PC-3 (cell line): ENCODE measurements at places on chromosomes 2 and 18. TPM values are rescaled to one million over a fixed set of nuclear protein-coding genes. Genes with fewer than 3 reads are reported as not detected.

The PRKAG3 gene
- total RNA-seq, result not detected in 2 replicates

The HOXD4 gene
- total RNA-seq, result 0.29 and 1.8 TPM in 2 replicates

The CXCR2 gene
- total RNA-seq, result not detected in 2 replicates

The NEURL3 gene
- 0.18 and 0.40 TPM in 2 replicates for total RNA-seq

The HJURP gene
- 31.7 and 37.0 TPM in 2 replicates for total RNA-seq

The G6PC2 gene
- total RNA-seq, result not detected in 2 replicates

The SCN3A gene
- total RNA-seq, result 0.07 and 0.12 TPM in 2 replicates

The AQP4 gene
- not detected in 2 replicates for total RNA-seq

The UPP2 gene
- not detected in 2 replicates for total RNA-seq

The SPR gene
- 69.4 and 88.6 TPM in 2 replicates for total RNA-seq

The SLC9A4 gene
- total RNA-seq, result 0.04 TPM in 1 of 2 replicates, not detected in the other

The TSPYL6 gene
- total RNA-seq, result not detected in 2 replicates

The NEUROD1 gene
- total RNA-seq, result not detected in 2 replicates

The LIMS4 gene
- total RNA-seq, result 0.33 TPM in 1 of 2 replicates, not detected in the other

The CLEC4F gene
- total RNA-seq, result not detected in 2 replicates

The PER2 gene
- 8.6 and 13.0 TPM in 2 replicates for total RNA-seq

The MAP2 gene
- 1.7 and 2.1 TPM in 2 replicates for total RNA-seq

The SPATA3 gene
- not detected in 2 replicates for total RNA-seq

The ZNF892 gene
- not detected in 2 replicates for total RNA-seq

The SERPINE2 gene
- total RNA-seq, result 17.1 and 18.8 TPM in 2 replicates

The GCG gene
- total RNA-seq, result not detected in 2 replicates

The IL1R1 gene
- total RNA-seq, result 0.40 and 0.69 TPM in 2 replicates

The ANKRD30B gene
- 0.35 and 0.51 TPM in 2 replicates for total RNA-seq

The ERICH2 gene
- total RNA-seq, result 1.4 and 1.9 TPM in 2 replicates

The CNOT9 gene
- total RNA-seq, result 78.0 and 86.8 TPM in 2 replicates

The UGT1A4 gene
- total RNA-seq, result not detected in 2 replicates
